ENCODE measurements at places on chromosomes 3 and 15.

GRCh38 chr15:71761649-71762048 lies 48.7 kb upstream of the NR2E3 start:
- no peak for DNase-seq

GRCh38 chr3:102258666-102259227 lies 176.1 kb upstream of the ZPLD1 start:
- DNase-seq, result no peak

- DNase-seq, result no peak
Observed at GRCh38 chr3:134095005-134095404, 65.3 kb upstream of the SLCO2A1 start.

- no peak for DNase-seq
Observed at GRCh38 chr3:17972476-17972875, 230.0 kb upstream of the TBC1D5 start.

DNA sequence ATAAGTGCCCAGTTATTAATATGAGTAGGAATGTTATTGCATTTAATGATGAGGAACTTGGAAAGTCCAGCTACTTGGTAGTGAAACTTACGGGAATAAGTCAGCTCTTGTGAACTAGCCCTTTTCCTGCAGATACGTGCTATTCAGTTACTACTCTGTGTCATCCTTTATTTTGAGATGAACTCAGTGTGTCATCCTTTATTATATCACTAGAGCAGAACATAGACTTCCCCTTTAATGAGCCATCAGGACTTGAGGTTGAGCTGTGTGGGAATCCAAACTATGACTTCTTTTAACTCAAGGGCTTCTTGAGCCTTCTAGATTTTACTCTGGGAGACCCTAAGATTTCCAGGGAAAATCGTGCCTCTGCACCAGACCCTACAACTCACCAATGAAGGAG lies 3.6 kb downstream of the ACTC1 start:
- no peak for DNase-seq

- DNase-seq, result no peak
Observed at GRCh38 chr15:84889991-84890669, 5.7 kb downstream of the SLC28A1 start.
